Tibial nerve (tissue), 4 donors: ENCODE measurements at places on chromosomes 12 and 14. TPM values are rescaled to one million over a fixed set of nuclear protein-coding genes. Genes with fewer than 3 reads are reported as not detected.
A peak's percentile ranks its signal among the peaks of the same experiment; 100 is the strongest.

- no peak for DNase-seq
These were observed 2.1 kb downstream of the NKX2-8 start for GRCh38 chr14:36580141-36580855.

DNA sequence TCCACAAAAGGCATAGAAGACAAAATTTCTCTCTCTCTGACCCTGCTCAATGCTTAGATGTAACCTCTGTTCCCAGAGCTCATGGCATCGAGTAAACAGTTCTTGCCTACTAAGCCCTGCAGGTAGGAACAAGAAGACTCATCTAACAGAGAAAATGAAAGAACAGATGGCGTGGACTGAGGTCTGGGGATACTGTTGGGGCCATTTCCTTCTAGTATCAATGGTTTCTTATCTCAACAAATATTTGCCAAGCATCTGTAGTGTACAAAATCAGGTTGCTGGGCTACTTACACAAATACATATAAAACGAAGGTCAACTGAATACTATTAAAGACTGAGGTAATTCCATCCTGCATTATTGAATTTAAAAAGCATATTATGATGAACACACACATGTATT is 93.3 kb downstream of the RIMBP2 start:
- DNase-seq = no peak

DNA sequence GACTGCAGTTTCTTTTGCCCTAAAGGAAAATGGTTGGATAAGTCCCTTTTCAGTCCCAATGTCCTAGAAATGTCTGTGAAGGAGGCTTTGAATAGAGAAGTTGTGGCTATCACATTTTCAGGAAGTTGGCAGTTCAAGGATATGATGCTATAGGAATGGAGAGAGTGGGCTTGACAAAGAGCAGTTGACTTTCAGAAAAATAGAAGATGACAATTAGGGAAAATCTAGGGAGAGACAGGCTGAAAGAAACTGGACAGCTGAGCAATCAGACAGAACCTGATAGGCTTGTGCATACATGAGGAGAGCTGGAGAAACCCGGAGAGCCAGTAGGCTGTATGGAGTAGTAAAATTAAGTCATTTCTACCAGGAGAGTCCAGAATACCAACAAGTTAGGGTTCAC is 50.5 kb downstream of the LMNTD1 start:
- DNase-seq = no peak

DNA sequence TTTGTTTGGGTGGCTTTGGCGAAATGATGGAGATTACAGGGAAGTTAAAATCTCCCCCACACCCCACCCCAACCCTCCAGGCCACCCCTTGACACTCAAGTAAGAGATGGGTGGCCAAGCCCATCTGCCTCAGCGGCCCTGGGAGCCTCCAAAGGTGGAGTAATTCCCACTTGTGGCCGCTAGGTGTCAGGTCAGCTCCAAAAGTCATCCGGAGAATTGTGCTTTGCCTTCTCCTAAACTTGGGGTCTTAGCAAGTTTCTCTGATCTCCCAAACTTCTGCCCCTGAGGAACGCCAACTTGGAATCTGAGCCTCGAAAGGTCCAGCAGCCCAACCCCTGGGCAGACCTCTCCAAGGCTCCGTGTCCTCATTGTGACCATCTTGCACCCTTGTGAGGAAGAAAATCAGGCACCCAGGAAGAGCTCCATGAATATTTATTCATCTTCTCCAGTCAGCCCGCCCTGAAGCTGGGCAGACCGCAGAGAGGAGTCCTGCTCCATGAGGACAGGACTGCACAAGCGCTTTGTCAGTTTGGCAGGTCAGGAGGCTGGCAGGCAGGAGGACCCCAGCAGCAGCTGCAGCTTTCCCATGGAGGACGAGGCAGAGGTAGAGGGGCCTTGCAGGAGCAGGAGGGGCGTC is 46.7 kb downstream of the LRRC74A start:
- DNase-seq = peak; percentile 48

GRCh38 chr14:73935666-73936065 is 14.2 kb downstream of the FAM161B start:
- DNase-seq = no peak

- no peak for DNase-seq
These were observed 86.3 kb downstream of the IRF2BPL start for GRCh38 chr14:76941946-76942805.

- DNase-seq = no peak
These were observed 20.6 kb upstream of the PCNX1 start for GRCh38 chr14:70886421-70887206.

DNA sequence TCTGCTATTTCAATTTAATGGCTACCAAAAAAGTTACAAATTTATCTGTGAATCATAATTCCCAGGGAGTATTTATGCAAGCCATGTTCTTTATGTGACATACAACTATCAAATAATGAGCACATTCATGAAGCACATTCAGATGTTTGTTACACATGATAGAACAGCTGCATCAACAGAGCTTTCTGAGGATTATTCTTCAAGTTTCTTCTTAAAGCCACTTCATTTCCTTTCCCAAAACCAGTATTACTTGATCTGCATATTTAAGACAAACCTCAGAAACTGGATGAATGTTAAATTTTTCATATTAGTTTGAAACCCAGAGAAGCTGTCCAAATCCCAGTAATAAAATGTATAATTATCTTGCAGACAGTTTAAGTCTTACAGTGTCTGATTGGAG is 73.6 kb upstream of the SOX5 start:
- no peak for DNase-seq

GRCh38 chr12:11576104-11576503 is 73.4 kb upstream of the ETV6 start:
- no peak for DNase-seq

DNA sequence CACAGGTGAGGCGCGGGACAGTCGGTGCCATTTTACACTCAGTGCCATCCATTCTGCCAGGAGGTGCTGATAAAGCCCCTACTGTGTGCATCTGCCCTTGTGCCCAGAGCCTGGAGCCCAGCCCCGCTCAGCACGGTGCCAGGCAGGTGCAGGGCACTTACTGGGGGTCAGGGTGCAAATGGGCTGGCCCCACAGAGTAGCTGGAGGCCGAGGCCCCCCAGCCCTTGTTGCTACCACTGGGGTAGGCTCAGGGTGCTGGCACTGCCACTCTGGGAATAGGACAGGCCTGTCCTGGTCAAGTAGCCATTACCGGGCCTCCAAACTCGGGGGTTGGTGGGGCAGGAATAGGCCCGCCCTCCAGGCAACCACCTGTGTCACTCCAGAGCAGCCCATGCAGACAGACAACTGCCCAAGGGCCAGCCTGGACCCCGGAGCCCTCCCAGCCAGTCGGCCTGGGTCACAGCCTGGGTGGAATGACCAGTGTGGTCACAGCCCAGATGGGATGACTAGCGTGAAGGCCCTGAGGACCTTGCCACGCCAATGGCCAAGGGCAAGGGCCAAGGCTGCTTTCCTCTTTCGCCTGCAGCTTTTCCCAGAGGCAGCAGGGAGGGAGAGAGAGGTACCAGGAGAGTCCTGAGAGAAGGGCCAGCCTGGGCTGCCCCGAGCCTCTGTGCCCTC is 3.0 kb downstream of the INF2 start:
- DNase-seq = no peak

GRCh38 chr12:30739020-30739419 is 15.7 kb downstream of the CAPRIN2 start:
- no peak for DNase-seq

GRCh38 chr14:43887523-43887922 is 619.6 kb downstream of the FSCB start:
- no peak for DNase-seq

DNA sequence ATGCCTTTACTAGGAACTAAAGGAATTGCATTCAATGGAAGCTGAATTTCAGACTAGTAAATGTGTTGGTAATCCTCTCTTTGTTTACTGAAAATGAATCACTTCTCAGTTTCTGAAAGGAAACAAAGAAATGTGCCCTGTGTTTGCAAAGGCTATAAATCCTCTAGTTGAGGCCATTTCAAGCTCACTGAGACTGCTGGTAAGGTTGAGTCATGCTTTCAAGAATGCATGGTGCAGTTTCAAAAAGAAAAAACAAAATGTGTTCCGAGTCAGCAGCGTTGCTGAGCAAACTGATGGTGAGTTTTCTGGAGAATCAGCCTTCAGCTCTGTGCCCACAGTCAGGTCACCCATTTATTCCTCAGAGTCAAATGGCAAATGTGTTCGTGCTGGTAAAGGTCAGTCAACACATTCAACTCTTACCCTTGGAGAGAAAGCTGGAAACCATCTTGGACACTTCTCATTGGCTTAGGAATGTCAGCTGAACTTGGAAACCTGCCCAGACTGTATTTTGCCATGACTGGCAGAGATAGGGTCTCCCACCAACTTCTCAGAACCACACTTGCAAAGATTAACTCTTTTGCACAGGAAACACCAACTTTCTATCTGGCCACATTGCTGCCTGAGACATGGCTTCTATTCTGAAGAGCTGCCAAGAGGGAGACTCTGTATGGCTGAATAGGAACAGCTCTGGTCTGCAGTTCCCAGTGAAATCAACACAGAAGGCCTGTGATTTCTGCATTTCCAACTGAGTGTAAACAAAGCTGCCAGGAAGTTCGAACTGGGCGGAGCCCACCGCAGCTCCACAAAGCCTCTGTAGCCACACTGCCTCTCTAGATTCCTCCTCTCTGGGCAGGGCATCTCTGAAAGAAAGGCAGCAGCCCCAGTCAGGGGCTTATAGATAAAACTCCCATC is 484.4 kb downstream of the ATP23 start:
- DNase-seq = no peak

Gene WNT1
- not detected for total RNA-seq

Gene PTGDR
- total RNA-seq = 7.4 TPM

Gene DAO
- not detected for total RNA-seq

Gene GPR137C
- total RNA-seq = 0.84 TPM

Gene SERPINA10
- total RNA-seq = not detected

Gene CMA1
- not detected for total RNA-seq

Gene KCNC2
- not detected for total RNA-seq
